ENCODE measurements at places on chromosomes 7 and 10.

DNA sequence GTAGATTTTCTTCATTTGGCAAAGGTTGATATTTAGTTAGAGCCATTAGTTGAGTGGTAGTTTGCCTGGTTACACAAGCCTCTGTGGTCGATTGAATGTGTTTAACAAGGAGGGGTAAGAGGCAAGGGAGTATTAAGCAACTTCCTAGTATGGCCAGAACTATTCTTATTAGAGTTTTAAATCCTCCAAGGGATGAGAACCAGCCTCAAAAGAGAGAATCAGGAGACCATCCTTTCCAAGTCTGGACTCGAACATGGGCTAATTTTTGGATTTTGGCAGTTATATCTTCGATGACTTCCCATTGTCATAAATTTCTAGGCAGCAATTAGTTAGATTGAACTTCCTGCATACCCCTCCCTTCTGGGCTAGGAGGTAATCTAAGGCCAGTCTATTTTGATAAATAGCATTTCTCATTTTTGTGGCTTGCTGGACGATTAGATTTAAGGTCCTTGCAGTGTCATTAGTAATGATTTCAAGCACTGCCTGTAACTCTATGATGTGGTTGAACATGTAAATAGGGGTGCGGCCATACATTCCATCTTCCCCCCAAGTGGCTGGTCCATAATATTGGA, 219.5 kb upstream of the KCND2 start:
- no peak for DNase-seq

DNA sequence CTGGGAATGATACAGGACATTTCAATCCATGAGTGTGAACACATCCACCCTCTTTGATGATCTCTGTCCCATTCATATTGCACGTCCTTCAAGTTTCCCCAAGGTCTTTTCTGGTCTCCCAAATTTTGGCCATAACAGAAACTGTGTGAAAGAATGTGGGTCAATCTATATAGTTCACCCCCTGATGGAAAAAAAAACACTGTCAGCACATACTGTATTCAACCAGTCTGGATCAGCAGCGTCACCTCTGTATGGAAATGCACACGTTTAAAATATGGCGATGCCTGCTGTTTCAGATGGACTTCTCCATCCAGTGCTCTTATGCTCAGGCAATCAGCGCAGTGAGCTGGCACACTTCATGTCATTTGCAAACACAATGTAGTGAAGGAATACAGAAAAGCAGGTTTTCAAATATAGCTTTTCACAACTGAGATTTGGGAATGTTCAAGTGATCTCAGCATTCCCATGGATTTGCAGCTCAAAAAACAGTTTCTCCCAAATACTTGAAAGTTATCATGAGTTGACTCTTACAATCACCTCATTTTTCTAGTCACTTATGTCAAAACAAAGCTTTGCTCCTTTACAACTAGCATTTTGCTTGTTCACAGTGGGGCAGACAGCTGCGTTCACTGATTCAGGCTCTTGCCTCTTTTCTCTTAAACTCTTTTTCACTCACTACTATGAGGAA, 61.1 kb downstream of the FAM13C start:
- no peak for DNase-seq

GRCh38 chr10:93067443-93068365, 6.0 kb upstream of the CYP26A1 start:
- DNase-seq = no peak

- no peak for DNase-seq
Measured at GRCh38 chr7:34751725-34752643, 94.0 kb downstream of the NPSR1 start.

GRCh38 chr7:139827042-139827441, 2.0 kb upstream of the TBXAS1 start:
- no peak for DNase-seq

DNA sequence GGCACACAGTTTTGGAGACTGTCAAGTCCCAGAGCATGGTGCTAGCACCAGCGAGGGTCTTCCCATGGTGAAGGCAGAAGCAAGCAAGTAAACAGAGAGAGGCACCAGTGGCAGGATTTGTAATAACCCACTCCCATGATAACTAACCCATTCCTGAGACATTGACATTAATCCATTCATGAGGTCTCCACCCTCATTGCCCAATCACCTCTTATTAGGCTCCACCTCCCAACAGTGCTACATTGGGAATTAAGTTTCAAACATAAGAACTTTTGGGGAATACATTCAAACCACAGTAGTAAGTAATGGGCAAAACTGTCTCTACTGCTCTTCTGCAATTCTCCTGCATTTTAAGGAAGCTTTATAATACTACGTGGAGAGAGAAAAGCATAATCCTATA, 193.6 kb downstream of the CACNA2D1 start:
- DNase-seq = no peak

DNA sequence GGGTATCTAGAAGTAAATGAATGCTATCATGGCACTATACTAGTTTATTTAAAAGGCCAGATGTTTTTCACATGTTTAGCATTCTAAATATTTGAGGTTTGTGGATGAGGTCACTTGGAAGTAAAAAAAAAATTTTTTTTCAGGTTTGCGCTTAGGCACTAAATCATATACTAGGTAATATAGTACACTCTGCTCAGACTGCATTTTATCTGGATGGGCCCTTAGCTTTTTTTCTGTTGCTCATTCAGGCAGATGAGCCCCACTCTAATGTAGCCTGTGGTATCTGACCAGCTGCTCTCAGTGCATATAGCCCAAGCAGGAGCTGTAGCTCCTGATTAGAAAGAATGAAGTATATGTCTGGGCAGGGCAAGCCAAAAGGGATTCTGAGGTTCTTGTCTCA, 210.1 kb downstream of the AUTS2 start:
- DNase-seq = no peak

DNA sequence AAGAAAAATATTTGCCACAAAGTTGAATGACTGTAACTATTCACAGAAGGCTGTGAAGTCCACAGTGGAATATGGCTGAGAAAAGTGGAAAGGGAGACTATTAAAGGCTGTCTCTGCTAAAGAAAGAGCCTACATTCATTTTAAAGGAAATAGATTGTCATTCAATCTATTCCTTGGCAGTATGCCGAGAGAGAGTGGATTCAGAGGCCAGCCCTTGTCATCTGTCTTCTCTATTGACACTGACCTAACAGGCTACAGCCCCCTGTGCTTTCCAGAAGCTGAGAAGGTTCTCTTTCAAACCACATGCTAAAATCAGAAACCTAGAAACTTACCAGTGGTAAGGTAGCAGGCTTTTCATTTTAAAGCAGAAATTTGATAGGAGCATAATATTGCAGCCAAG, 12.1 kb downstream of the ODAD2 start:
- no peak for DNase-seq

GRCh38 chr10:37549054-37549453, 308.4 kb downstream of the ZNF248 start:
- DNase-seq = no peak

- DNase-seq = no peak
Measured at GRCh38 chr10:76358743-76359395, 927.4 kb downstream of the LRMDA start.

DNA sequence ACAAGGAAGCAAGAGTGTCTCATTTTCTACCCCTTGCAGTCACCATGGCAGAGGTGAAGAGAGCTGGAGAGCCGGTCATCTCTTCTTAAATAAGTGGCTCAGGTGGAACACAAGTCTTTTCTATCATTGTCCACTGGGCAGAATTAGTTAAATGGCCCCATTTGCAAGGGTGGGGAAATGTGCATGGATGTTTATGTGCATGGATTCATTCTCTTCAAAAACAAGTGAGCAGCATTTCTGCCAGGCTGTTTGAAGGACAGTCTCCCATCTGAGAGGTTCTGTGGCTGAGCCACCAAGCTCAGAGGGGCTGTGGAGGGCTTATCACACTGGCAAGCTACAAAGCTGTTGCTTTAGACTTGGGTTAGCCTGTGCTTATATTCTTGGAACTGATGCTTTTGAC, 370.3 kb upstream of the MTPN start:
- DNase-seq = no peak

DNA sequence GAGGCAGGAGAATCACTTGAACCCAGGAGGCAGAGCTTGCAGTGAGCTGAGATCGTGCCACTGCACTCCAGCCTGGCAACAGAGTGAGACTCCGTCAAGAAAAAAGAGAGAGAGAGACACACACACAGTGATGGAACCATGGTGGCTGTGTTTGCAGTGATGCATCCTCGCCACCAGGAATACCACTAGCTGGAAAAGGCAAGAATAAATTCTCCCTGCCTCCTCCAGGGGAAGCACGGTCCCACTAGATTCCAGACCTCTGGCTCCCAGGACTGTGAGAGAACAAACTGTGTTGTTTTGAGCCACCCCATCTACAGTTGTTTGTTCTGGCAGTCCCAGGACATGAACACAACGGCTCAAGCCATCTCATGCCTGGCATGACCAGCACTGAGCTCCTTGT, 320.3 kb upstream of the FOXK1 start:
- no peak for DNase-seq

- no peak for DNase-seq
Measured at GRCh38 chr10:21031232-21031795, 134.2 kb upstream of the NEBL start.

DNA sequence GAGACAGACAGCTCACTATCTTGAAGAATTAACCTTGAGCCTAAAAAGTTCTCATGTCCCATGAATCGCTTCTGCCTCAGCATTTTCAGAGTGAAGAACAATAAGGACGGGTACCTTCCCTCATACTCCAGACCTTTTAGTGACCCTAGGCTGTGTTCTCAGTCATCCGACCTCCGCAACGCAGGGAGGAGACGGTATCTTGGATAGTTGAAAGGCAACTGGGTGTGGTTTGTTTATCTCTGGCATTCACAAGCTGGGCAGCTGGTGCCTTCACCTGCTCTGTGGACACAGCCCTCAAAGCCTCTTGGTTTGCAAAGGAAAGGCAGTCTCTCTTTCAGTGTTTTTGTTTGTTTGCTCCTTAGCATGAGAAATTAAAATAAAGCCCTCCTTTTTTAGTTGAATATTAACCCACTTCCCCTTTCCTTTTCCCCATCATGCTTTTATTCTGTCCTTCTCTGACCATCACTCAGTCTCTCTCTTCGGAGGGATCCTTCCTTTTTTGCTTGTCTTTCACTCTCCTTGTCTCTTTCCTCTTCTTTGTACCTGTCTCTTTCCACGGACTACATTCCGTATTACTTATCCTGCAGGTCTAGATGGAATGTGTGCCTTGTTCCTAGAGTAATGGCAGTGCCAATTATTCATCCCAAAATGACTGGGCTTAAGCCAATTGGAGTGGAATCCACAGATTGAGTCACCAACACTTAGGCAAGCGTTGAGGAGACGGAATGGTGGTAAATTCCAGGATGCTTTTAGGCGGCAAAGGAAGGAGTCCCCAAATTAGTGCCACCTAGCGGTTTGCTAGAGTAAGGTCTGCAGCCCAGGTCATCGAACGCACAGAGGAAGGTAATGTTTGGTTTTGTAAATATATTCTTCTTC, 45.8 kb downstream of the PRR15 start:
- DNase-seq = no peak

- DNase-seq = no peak
Measured at GRCh38 chr10:8026349-8027259, 27.9 kb upstream of the GATA3 start.

DNA sequence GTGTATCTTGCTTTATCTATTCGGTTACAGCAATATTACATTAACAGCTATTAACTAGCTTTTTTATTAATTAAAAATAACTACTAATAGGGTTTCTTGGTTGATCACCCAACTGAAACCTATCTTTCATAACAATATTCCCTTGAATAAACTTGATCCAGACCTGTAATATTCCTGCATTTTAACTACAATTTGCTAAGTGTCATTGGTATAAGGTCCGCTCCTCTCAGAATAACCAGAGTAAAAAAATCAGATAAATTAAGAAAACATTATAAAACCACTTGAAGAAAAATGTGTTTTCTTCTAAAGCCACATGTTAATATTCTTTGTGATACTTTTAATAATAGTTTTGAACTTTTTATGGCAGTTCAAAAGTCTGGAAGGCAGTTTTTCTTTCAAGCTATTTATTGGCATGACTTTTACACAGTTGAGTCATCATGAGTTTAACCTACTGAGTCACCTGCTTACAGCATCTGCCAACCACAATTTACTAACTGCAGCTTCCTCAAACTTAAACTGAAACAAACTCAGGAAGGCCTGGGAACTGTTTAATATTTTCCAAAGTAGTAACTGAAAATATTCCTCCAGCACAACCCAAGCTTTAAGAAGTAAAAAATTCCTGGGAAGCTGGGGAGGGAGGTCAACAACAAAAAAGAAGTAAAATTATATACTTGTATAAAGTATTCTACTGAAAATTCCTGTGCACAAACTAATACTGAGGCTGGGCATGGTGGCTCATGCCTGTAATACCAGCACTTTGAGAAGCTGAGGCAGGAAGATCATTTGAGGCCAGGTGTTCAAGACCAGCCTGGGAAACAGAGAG, 103.2 kb downstream of the NRBF2 start:
- no peak for DNase-seq

DNA sequence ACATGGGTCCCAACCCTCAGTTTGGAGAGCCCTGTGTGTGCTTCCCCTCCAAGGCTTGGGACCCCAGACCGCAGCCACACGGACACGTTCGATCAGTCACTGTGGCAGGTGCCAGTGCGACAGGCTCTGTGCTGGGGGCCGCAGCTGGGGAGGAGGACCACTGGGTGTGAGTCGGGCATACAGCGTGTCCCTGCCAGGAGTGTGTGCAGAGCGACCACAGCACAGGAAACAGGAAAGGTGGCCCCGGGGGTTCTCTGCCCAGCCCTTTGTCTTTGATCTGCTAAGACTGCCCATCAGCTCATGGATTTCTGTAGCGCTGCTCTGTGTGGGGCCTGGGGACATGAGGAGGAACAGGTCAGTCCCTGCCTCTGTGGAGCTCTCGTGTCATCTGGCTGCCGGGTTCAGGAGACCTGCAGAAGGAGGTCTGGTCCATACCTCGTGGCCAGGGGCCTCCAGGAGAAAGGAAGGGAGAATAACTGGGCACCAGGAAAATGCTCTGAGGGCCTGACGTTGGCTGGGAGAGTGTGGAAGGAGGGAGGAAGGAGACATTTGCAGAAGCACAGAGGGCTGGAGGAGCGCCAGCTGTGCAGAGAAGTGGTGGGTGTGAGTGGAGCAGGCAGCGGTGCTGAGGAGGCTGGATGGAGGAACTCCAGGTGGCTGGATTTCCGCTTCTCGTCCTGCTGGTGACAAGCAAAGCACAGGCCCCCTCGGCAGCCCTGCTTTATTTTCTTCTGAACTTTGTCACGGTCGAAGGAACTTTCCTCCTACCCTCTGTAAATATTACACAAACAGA, 4.1 kb downstream of the NUDT1 start:
- DNase-seq = no peak

DNA sequence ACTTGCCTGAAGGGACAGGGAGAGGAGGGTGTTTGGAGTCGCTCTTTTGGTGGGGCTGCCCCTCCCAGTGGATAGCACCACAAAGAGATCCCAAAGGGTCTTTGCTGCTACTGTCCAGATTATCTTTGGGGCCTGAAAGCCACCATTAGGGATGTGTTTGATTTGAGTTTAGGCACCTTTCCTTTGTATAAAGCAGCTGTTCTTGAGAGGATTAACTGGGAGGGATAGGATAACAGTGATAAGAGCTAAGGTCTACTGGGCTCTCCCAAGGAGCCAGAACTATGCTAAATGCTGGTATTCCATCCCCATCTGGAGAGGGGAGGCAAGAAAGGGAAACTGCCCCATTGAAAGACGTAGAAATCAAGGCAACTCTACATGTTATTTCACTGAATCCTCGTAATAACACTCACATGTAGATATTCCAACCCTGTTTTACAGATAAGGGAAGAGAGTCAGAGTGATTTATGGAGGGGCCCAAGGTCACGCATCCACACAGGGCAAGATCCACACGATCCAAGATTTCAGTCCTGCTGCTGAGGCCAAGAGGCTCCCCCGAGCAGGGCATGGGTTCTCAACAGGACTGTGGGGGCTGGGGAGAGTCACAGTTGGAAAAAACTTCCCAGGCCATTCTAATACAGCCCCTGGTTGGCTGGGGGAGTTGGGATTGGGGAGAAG, 11.1 kb upstream of the TCF7L2 start:
- DNase-seq = no peak

- no peak for DNase-seq
Measured at GRCh38 chr10:131174211-131174565, 137.3 kb downstream of the TCERG1L start.
